NCI-H1436 (cell line): ENCODE measurements at places on chromosomes 11 and 22.

DNA sequence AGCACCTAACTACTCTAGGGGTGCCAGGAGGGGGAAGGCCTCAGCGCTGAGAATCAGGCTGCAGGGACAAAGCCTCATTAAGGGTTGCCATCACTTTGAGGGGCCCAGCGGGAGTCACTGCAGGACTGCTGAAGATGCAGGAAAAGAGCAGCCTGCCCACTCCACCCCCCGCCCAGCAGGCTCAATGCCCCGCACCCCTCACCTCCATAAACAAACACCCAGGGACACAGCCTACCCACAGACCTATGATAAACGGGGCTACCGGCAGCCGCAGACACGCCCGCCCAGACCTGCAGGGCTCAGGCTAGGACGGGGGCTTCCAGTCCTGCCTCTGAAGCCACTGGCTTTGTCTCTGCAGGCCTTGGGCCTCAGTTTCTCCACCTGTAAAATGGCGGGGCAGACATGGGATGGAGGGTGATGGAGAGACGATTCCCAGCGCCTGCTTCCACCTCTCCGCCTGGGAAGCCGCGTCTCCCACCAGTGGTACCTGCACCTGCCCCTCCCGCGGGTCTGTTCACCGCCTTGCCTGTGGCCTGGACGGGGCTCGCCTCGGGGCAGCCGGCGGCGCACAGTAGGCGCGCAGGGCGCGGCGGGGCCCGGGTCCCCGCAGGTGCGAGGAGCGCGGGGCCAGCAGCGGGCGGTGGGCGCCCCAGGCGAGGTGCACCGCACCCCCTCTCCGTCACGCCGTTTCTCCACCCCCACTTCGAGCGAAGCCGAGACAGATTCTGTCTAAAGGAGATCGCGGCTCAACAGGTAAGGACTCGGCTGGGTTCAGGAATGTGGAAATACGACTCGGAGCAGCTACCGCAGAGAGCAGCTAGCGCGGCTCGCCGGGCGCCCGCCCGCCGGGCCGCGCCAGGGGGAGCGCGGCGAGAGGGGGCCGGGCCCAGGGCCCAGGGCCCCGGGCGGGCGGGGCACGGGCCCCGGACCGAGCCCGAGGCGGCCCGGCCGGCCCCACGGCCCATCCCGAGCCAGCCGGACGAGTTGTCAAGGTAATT lies 1.5 kb downstream of the WNT7B start:
- DNase-seq: no peak

- DNase-seq: peak; percentile 73
Measured at GRCh38 chr11:27201454-27202302, 161.1 kb downstream of the BBOX1 start.

- peak; percentile 56 for DNase-seq
Measured at GRCh38 chr11:33895752-33896137, 3.9 kb upstream of the LMO2 start.

DNA sequence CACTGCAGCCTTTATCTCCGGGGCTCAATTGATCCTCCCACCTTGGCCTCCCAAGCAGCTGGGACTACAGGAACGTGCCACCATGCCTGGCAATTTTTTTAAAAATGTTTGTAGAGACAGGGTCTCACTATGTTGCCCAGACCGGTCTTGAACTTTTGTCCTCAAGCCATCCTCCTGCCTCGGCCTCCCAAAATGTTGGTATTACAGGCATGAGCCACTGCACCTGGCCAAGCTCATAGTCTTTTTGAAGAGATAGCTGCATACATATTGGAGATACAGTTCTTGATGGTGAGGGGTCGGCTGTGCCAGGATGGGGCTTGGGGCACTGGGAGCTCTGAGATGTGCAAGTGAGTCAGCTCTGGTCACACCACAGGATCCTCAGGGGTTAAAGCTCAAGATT lies 53.2 kb downstream of the CHRDL2 start:
- DNase-seq: no peak

DNA sequence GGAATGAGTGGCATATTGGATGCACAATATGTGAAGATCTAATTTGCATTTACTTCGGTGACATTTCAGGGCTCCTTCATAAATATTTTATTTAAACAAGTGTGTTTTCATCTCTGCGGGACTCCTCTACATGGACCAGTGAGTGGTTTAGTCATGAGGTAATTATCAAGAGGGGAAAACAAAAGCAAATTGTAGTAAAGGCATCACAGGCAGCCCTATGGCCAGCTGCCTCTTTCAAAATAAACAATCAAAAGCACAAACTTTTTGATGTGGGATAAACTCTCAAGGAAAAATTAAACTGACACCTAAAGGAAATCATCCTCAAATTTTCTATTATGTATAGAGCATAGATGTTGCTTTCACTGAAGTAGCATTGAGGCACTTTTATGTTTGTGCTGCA lies 6.0 kb downstream of the SYT9 start:
- DNase-seq: no peak

- DNase-seq: no peak
Measured at GRCh38 chr11:82533628-82534327, 199.9 kb downstream of the FAM181B start.

DNA sequence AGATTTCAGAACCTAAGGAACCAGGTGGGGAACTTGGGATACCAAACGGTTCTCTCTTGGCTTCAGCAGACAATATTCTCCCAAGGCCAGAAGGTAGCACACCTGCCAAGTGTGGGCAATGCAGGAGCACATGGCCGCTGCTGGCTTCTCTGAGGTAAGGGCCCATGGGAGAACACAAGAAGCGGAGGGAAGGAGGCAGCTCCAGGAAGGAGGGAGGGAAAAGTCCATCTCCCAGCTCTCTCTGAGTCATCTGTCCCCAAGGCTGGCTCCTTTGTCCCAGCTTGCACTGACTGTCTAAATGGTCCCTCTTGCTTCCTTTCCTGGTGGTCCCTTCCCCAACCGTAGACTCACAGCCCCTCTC lies 557.9 kb upstream of the CADM1 start:
- no peak for DNase-seq
